ENCODE measurements at places on chromosomes 11 and 22. TPM values are rescaled to one million over a fixed set of nuclear protein-coding genes. Genes with fewer than 3 reads are reported as not detected.

- H3K27me3 ChIP-seq, result peaks cover 9% of the 10 kb centered on the region
- no peaks in the 10 kb centered on the region for H3K36me3 ChIP-seq
- H3K4me3 ChIP-seq, result peak overlapping the region; percentile 91
- DNase-seq, result peak; percentile 46
These were observed 849 bp downstream of the TCF20 start for GRCh38 chr22:42269432-42270175.

- no peak overlapping the region for H3K4me3 ChIP-seq
- H3K27ac ChIP-seq, result no peak overlapping the region
- no peaks in the 10 kb centered on the region for H3K4me1 ChIP-seq
- no peaks in the 10 kb centered on the region for H3K36me3 ChIP-seq
- H3K27me3 ChIP-seq, result peaks cover 37% of the 10 kb centered on the region
These were observed 532.1 kb downstream of the TBC1D22A start for GRCh38 chr22:47294576-47294975.

DNA sequence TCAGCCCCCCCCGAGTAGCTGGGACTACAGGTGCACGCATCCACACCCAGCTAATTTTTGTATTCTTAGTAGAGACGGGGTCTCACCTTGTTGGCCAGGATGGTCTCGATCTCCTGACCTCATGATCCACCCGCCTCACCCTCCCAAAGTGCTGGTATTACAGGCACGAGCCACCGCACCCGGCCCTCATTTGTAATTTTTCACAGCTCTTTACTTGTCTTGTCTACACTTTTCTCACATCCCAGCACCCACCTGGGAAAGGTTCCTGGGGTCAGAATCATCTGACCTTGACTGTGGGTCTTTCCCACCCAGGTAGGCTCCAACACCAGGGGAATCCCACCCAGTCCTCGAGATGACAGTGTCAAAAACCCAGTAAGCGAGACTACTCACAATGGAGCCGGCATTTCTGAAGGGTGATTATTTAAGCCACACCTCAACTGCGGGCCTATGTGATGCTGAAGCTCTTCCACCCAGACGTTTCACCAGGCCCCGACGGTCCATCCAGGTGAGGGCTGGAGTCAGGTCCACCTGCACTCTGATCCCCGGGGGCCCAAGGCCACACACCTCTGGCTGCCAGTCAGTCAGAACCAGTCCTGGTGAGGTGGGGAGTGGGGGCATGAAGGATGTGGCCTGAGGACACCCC, 23.4 kb downstream of the CELSR1 start:
- no peak overlapping the region for H3K27ac ChIP-seq
- H3K4me3 ChIP-seq, result no peak overlapping the region

The UBQLN3 gene
- 0.13 TPM for total RNA-seq

- no peaks in the 10 kb centered on the region for H3K27me3 ChIP-seq
- no peak overlapping the region for H3K27ac ChIP-seq
- peaks cover 47% of the 10 kb centered on the region for H3K36me3 ChIP-seq
- no peak for DNase-seq
These were observed 124.1 kb upstream of the BID start for GRCh38 chr22:17898375-17898774.

GRCh38 chr11:26608507-26609146, 36.6 kb upstream of the MUC15 start:
- DNase-seq, result no peak
- H3K36me3 ChIP-seq, result no peaks in the 10 kb centered on the region
- no peak overlapping the region for H3K4me3 ChIP-seq
- H3K27me3 ChIP-seq, result no peaks in the 10 kb centered on the region
- no peaks in the 10 kb centered on the region for H3K4me1 ChIP-seq
- no peak overlapping the region for H3K27ac ChIP-seq

The JAML gene
- 2.5 TPM for total RNA-seq

The LIF gene
- total RNA-seq, result 0.75 TPM

GRCh38 chr11:106278391-106278790, 200.9 kb downstream of the AASDHPPT start:
- no peak overlapping the region for H3K27ac ChIP-seq
- no peak for DNase-seq
- H3K27me3 ChIP-seq, result no peaks in the 10 kb centered on the region

The HBG2 gene
- 9,238 TPM for total RNA-seq

The IGLL5 gene
- total RNA-seq, result 0.13 TPM

DNA sequence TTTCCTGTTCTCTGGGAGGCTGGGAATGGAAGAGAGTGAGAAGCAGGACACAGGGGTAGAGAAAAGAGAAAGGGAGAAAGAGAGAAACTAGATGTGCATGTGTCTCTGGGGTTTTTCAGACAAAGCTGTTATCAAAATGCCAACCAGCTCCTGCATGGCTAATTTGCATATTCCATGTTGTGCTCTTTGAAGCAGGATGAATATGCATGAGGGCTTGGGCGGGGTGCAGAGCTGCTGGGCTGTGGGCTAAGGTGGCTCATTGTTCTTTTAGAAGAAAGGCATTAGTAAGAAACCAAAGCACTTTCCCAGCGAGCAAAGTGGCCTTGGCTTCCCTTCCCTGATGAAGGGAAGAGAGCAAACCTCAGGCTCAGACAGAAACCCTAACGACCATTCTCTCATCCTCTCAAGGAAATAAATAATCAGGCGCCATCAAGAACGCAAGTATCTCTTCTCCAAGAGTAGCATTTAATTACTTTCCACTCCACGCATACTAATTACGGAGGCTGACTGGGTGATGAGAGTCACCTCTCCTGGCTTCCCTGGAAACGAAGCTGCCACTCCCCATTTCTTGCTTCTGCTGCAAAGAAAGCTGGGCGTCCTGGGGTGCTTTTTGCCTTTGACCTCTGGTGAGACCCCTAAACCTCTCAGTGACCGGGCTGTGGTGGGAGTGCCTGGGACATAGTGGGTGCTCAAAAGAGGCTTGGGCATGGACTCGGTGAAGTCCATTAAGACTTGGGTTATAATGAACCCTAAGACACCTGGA, 54.2 kb downstream of the FEZ1 start:
- H3K4me3 ChIP-seq, result no peak overlapping the region
- peaks cover 19% of the 10 kb centered on the region for H3K27me3 ChIP-seq
- no peak for DNase-seq
- H3K36me3 ChIP-seq, result no peaks in the 10 kb centered on the region
- H3K27ac ChIP-seq, result no peak overlapping the region
- peaks cover 9% of the 10 kb centered on the region for H3K4me1 ChIP-seq

The CNIH2 gene
- 1.0 TPM for total RNA-seq

The OR52E6 gene
- not detected for total RNA-seq

DNA sequence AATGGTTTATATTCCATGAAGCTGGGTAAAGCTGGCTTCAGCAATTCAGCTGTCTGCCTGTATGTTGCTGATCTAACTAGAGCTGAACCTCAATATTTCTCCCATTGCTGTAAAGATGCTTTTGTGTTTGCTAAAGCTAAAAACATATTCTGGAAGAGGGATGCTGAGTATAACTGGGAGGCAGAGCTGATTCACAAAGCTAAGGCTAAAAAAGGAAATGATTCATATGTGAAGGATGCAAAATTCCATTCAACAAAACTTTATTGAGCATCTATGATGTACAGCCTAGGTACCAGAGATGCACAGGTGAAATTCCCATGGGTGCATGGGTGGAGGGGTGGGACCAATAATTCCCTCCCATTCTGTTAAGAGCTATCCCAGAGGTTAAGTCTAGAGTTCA, 193.9 kb downstream of the KIF18A start:
- no peak for DNase-seq
- no peak overlapping the region for H3K4me3 ChIP-seq
- no peaks in the 10 kb centered on the region for H3K4me1 ChIP-seq
- H3K36me3 ChIP-seq, result no peaks in the 10 kb centered on the region
- no peak overlapping the region for H3K27ac ChIP-seq

The SLC22A24 gene
- total RNA-seq, result not detected

The USP2 gene
- 8.3 TPM for total RNA-seq

DNA sequence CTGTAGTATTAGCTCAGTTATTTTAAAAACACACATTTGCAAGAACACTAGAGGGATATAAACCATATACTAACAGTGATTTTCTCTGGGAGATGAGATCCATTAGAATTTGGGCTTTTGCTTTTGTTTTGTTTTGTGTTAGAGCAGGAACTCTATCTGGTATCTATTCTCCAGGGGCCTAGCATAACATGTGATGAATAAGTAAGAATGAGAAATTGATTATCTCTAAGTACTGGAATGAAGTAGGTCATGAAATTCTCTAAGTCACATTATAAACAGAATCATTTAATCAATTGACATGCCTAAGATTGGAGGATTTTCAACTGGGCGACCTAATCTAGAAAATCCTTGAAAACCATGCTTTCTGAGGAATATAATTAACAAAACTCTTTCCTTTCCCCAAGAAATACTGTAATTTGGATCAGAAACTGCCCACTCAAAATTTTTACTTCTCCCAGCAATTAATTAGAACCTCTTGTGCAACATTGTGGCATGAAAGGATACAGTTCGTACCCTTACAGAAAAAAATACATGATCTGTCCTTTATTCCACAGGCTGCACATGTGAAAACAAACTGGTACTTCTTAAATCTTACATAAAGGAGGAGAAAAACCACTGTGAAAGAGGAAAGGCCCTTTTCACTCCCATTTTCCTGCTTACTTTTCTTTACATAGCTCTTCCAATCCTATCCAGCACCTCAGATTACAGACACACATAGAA, 93.5 kb downstream of the MRTFA start:
- peaks cover 9% of the 10 kb centered on the region for H3K36me3 ChIP-seq
- no peaks in the 10 kb centered on the region for H3K27me3 ChIP-seq
- H3K4me1 ChIP-seq, result no peaks in the 10 kb centered on the region
- H3K4me3 ChIP-seq, result no peak overlapping the region

- H3K27me3 ChIP-seq, result no peaks in the 10 kb centered on the region
- no peak for DNase-seq
- H3K27ac ChIP-seq, result no peak overlapping the region
- H3K4me3 ChIP-seq, result no peak overlapping the region
- H3K36me3 ChIP-seq, result no peaks in the 10 kb centered on the region
These were observed 403.8 kb downstream of the CNTN5 start for GRCh38 chr11:99424313-99425084.

GRCh38 chr11:35372565-35373283, 46.6 kb downstream of the SLC1A2 start:
- no peak overlapping the region for H3K4me3 ChIP-seq
- H3K4me1 ChIP-seq, result no peaks in the 10 kb centered on the region
- H3K27me3 ChIP-seq, result no peaks in the 10 kb centered on the region
- H3K27ac ChIP-seq, result no peak overlapping the region
- no peaks in the 10 kb centered on the region for H3K36me3 ChIP-seq
- no peak for DNase-seq

The FAM180B gene
- 2.9 TPM for total RNA-seq

The POTEH gene
- total RNA-seq, result not detected

- no peak overlapping the region for H3K4me3 ChIP-seq
- no peak overlapping the region for H3K27ac ChIP-seq
- no peaks in the 10 kb centered on the region for H3K36me3 ChIP-seq
- peaks cover 10% of the 10 kb centered on the region for H3K4me1 ChIP-seq
- H3K27me3 ChIP-seq, result no peaks in the 10 kb centered on the region
- DNase-seq, result no peak
These were observed 24.5 kb downstream of the MAP6 start for GRCh38 chr11:75644370-75644769.

DNA sequence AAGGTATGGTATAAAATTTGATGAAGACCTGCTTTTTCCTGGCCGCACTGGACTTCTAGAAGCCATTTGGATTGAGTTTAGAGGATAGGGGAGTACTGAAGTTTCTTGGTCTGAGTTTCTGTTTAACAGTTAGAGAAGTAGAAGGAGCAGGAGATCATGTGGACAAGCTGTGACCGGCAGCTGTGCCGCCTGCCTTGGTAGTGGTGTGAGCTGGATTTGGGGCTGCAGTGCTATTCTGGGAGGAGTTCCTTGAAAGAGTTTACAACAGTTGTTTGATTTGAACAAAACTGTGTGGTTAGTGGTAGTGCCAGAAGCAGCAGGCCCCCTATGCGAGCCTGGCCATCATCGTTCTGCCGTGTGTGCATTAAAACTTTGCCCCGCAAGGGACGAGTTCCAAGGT, 105.2 kb downstream of the PDHX start:
- no peak overlapping the region for H3K4me3 ChIP-seq
- DNase-seq, result peak; percentile 61
- no peaks in the 10 kb centered on the region for H3K36me3 ChIP-seq

DNA sequence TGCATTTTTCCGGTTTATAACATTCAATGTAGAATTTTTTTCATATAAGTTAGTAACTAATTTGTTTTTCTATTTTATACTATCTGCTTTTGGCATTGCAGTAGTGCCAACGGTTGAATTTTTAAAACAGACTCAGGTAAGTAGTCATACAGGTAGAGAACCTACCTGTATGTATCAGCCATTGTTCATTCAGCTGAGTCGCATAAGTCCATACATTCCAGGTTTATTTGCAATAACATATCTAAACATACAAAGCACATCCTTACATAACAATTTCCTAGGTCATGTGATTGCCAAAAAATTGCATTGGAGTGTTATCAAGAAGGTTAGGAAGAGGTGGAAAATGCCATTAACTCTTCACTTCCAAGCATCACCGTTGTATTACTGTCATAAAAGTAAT, 1059.3 kb upstream of the CNTN5 start:
- no peak overlapping the region for H3K4me3 ChIP-seq
- no peaks in the 10 kb centered on the region for H3K36me3 ChIP-seq
- no peak for DNase-seq
- H3K4me1 ChIP-seq, result no peaks in the 10 kb centered on the region

The MED15 gene
- 15.3 TPM for total RNA-seq

The TRIM51 gene
- not detected for total RNA-seq

The POLR3H gene
- total RNA-seq, result 13.2 TPM

The CTTN gene
- 78.7 TPM for total RNA-seq

GRCh38 chr11:117020869-117021564, 77.2 kb downstream of the SIK3 start:
- no peaks in the 10 kb centered on the region for H3K36me3 ChIP-seq
- no peaks in the 10 kb centered on the region for H3K27me3 ChIP-seq
- peaks cover 2% of the 10 kb centered on the region for H3K4me1 ChIP-seq
- H3K27ac ChIP-seq, result no peak overlapping the region
- no peak for DNase-seq

GRCh38 chr11:93132836-93133235, 65.0 kb downstream of the SLC36A4 start:
- H3K27ac ChIP-seq, result no peak overlapping the region
- H3K4me1 ChIP-seq, result no peaks in the 10 kb centered on the region
- no peaks in the 10 kb centered on the region for H3K36me3 ChIP-seq

DNA sequence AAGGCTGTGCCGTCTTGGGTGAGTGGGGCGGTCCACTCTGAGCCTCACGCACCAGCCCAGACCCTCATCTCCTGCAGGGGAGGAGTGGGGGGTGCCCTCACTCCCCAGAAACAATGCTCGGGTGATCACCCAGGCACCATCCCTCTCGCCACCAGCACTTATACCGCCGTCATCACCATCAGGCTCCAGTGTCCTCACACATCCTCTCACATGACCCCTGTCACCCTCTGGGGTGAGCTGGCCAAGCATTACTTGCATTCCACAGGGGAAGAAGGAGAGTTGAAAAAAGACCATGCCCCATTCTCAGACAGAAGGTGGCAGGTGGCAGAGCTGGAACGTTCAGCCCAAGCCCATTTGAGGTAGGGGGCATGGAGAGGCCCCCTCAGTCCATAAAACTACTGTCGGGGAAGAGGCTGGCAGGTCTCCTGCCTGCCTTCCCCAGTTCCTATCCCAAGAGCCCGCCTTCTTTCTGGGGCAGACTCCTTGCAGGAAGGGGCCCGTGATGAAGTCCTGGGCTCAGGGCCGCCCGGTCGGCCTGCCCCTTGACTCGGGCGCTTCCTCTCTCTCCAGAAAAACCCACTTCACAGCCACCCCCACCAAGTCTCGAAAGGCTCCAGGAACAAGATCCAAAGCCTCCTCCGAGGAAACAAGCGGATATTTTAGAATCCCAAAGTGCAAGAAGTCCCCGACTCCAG, 153.3 kb downstream of the DSCAML1 start:
- DNase-seq, result peak; percentile 30
- H3K4me1 ChIP-seq, result peaks cover 39% of the 10 kb centered on the region
- no peaks in the 10 kb centered on the region for H3K36me3 ChIP-seq
- H3K4me3 ChIP-seq, result no peak overlapping the region
